Keratinocyte (primary cell): ENCODE measurements at places on chromosomes 1 and 21.
A peak's percentile ranks its signal among the peaks of the same experiment; 100 is the strongest.

- DNase-seq: no peak
- no peak overlapping the region for H3K27ac ChIP-seq
- H3K36me3 ChIP-seq: peaks cover 9% of the 10 kb centered on the region
- H3K4me3 ChIP-seq: no peak overlapping the region
- H3K27me3 ChIP-seq: no peaks in the 10 kb centered on the region
Observed at GRCh38 chr1:116411784-116412479, 38.9 kb downstream of the ATP1A1 start.

DNA sequence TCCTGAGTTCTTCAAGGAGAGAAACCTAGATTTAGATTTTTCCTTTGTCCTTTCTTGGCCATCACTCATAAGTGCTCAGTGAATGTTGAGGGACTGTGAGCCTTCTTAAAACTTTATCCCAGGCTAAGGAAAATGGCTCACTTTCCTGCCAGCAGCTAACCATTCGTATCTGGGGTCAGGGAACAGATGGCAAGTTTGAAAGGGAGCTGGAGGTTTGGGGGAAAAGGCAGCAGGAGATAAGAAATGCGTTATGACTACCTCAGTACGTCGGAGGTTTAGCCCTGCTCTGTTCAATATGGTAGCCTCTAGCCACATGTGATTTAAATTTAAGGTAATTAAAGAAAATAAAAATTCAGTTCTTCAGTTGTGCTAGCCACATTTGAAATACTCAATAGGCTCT is 13.3 kb downstream of the RRP15 start:
- H3K36me3 ChIP-seq: peaks cover 5% of the 10 kb centered on the region
- peaks cover 14% of the 10 kb centered on the region for H3K4me1 ChIP-seq
- H3K4me3 ChIP-seq: no peak overlapping the region

- no peak for DNase-seq
- peaks cover 8% of the 10 kb centered on the region for H3K27me3 ChIP-seq
- H3K4me1 ChIP-seq: no peaks in the 10 kb centered on the region
- H3K4me3 ChIP-seq: no peak overlapping the region
- H3K36me3 ChIP-seq: no peaks in the 10 kb centered on the region
Observed at GRCh38 chr21:44499631-44500030, 40.4 kb downstream of the KRTAP10-1 start.

GRCh38 chr1:22379566-22379965 is 72.1 kb upstream of the ZBTB40 start:
- H3K27me3 ChIP-seq: peaks cover 4% of the 10 kb centered on the region
- H3K4me1 ChIP-seq: peaks cover 8% of the 10 kb centered on the region
- no peak overlapping the region for H3K4me3 ChIP-seq
- H3K27ac ChIP-seq: no peak overlapping the region
- H3K36me3 ChIP-seq: no peaks in the 10 kb centered on the region
- no peak for DNase-seq

GRCh38 chr1:61174060-61174795 is 91.9 kb downstream of the NFIA start:
- no peaks in the 10 kb centered on the region for H3K36me3 ChIP-seq
- H3K27me3 ChIP-seq: no peaks in the 10 kb centered on the region
- H3K27ac ChIP-seq: no peak overlapping the region
- no peak overlapping the region for H3K4me3 ChIP-seq
- no peak for DNase-seq
- H3K4me1 ChIP-seq: peaks cover 15% of the 10 kb centered on the region

DNA sequence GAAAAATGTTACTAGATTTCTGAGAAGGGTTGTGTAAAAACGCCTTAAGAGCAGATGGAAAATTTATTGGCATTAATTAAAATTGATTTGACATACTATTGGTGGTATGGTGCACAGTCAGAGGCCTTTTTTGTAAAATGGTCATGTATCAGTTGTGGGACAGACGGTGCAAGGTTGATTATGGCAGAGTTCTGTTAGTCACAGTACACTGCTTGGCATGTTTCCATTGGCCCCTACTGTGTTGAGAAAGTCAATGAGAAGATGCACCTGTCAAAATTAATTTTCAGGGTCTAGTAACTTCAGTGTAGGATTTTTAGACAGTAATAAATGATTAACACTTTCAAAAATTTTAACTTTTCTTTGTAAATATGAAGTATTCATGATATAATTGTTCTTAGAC is 4.4 kb downstream of the B3GALT2 start:
- no peaks in the 10 kb centered on the region for H3K27me3 ChIP-seq
- no peak overlapping the region for H3K27ac ChIP-seq
- H3K4me1 ChIP-seq: peaks cover 15% of the 10 kb centered on the region
- H3K4me3 ChIP-seq: no peak overlapping the region
- H3K36me3 ChIP-seq: no peaks in the 10 kb centered on the region

GRCh38 chr1:50634251-50634650 is 211.0 kb upstream of the DMRTA2 start:
- H3K27me3 ChIP-seq: no peaks in the 10 kb centered on the region
- no peak overlapping the region for H3K4me3 ChIP-seq
- H3K27ac ChIP-seq: no peak overlapping the region
- DNase-seq: no peak

DNA sequence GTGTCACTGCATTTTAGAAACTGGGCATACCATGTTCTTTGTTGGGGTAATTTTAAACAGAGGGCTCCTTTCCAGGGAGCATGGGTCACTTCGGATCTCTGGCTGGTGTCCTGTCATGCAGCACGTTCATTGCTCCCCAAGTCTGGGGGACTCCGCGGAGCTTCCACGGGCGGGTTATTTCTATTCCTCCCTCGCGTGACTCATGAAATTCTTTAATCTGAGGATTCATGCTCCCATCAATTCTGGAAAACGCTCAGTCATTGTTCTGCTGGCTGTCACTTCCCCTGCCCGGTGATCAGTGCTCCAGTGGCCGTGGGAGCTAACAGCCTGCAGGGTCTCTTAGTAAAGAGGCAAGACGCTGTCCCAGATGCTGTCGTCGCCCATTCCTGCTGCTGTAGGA is 28.1 kb downstream of the CFAP74 start:
- no peak overlapping the region for H3K4me3 ChIP-seq
- H3K4me1 ChIP-seq: no peaks in the 10 kb centered on the region
- H3K27ac ChIP-seq: no peak overlapping the region

- H3K4me1 ChIP-seq: peaks cover 9% of the 10 kb centered on the region
- no peaks in the 10 kb centered on the region for H3K27me3 ChIP-seq
- no peak for DNase-seq
- H3K27ac ChIP-seq: no peak overlapping the region
- H3K36me3 ChIP-seq: no peaks in the 10 kb centered on the region
Observed at GRCh38 chr1:83857103-83857502, 141.8 kb downstream of the TTLL7 start.

DNA sequence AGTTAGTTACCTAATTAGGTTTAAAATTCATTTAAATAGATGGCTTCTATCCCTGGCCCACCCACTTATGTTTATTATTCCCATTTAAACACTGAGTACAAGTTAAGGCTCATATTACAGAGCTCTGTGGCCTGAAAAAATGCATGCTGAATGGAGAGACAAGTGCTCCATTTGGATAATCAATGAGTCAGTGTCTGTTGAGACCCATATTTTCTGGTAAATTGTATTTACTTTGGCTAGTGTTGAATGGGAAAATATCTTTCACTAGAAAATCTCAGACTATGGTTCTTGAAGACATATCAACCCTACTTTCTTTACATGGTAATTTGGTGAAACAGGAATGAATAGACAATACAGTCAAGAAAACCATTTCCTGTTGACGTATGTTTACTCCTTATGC is 356.0 kb downstream of the S1PR1 start:
- no peaks in the 10 kb centered on the region for H3K27me3 ChIP-seq
- no peak for DNase-seq
- no peaks in the 10 kb centered on the region for H3K4me1 ChIP-seq
- no peak overlapping the region for H3K4me3 ChIP-seq
- H3K36me3 ChIP-seq: no peaks in the 10 kb centered on the region

GRCh38 chr1:12615159-12615864 is 2.7 kb downstream of the DHRS3 start:
- peaks cover 1% of the 10 kb centered on the region for H3K36me3 ChIP-seq
- peak overlapping the region; percentile 90 for H3K4me3 ChIP-seq
- peak overlapping the region; percentile 100 for H3K27ac ChIP-seq
- DNase-seq: no peak

GRCh38 chr1:43348343-43348808 is 10.4 kb upstream of the CDC20 start:
- H3K4me1 ChIP-seq: peaks cover 16% of the 10 kb centered on the region
- peak overlapping the region; percentile 70 for H3K4me3 ChIP-seq
- H3K27ac ChIP-seq: peak overlapping the region; percentile 90
- H3K27me3 ChIP-seq: no peaks in the 10 kb centered on the region

DNA sequence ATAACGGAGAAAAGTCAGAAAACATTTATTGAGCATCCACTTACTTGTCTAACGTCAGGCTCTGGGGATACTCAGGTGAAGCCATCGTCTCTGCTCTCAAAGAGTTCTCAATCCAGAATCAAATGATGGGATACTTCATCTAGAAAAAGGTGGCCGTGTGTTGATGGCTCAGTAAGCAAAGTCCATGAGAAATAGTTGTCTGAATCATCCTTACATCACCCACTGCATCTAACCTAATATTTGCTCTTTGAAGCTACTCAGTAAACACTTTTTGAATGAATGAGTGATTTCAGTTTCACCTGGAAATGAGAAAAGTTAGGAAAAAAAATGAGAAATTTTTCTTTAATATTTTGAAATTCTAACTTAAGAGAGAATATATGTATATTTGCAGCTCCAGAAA is 155.3 kb upstream of the PKN2 start:
- DNase-seq: no peak
- no peak overlapping the region for H3K27ac ChIP-seq
- no peaks in the 10 kb centered on the region for H3K4me1 ChIP-seq
- no peaks in the 10 kb centered on the region for H3K36me3 ChIP-seq
- no peaks in the 10 kb centered on the region for H3K27me3 ChIP-seq

GRCh38 chr1:204307334-204307883 is 52.3 kb downstream of the PLEKHA6 start:
- H3K27me3 ChIP-seq: no peaks in the 10 kb centered on the region
- no peak overlapping the region for H3K27ac ChIP-seq
- no peak overlapping the region for H3K4me3 ChIP-seq
- H3K4me1 ChIP-seq: peaks cover 18% of the 10 kb centered on the region
- H3K36me3 ChIP-seq: no peaks in the 10 kb centered on the region
- no peak for DNase-seq

GRCh38 chr21:32886339-32886738 is 114.8 kb upstream of the PAXBP1 start:
- H3K4me3 ChIP-seq: no peak overlapping the region
- H3K4me1 ChIP-seq: no peaks in the 10 kb centered on the region

GRCh38 chr21:36703626-36704280 is 4.8 kb downstream of the SIM2 start:
- no peak for DNase-seq
- H3K27me3 ChIP-seq: peaks cover 99% of the 10 kb centered on the region
- no peak overlapping the region for H3K4me3 ChIP-seq
- H3K36me3 ChIP-seq: no peaks in the 10 kb centered on the region
- H3K4me1 ChIP-seq: peaks cover 13% of the 10 kb centered on the region

DNA sequence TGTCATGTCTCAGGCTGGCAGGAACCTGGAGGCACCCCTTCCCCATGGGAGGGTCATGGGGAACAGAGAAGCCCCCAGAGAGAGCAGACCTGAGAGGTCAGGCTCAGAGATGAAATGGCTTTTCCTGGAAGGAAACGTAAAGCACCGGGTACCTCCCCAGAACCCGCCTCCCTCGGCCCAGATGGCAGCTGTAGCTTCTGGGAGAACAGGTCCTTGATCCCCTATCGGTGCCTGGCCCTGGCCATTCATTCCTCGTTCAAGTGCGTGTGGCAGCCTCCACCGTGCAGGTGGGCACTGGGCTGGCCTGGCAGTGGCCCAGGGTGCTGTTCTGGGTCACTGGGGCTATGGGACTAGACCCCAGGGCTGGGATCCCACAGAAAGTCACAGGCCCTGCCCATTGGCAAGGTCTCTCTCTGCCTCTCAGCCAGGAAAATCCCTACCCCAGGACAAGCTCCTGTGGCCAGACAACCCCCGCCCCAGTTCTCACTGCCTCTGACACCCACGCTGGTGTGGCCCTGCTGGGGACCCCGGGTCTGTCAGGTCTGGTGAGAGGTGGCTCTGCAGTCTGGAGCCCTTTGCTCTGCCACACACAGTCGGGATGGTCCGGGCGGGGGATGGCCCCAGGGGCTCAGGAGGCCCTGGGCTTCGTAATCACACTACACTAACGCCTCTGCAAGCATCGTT is 183.2 kb upstream of the VAMP3 start:
- no peaks in the 10 kb centered on the region for H3K27me3 ChIP-seq
- H3K27ac ChIP-seq: no peak overlapping the region
- no peaks in the 10 kb centered on the region for H3K36me3 ChIP-seq
- no peak overlapping the region for H3K4me3 ChIP-seq
- no peak for DNase-seq

DNA sequence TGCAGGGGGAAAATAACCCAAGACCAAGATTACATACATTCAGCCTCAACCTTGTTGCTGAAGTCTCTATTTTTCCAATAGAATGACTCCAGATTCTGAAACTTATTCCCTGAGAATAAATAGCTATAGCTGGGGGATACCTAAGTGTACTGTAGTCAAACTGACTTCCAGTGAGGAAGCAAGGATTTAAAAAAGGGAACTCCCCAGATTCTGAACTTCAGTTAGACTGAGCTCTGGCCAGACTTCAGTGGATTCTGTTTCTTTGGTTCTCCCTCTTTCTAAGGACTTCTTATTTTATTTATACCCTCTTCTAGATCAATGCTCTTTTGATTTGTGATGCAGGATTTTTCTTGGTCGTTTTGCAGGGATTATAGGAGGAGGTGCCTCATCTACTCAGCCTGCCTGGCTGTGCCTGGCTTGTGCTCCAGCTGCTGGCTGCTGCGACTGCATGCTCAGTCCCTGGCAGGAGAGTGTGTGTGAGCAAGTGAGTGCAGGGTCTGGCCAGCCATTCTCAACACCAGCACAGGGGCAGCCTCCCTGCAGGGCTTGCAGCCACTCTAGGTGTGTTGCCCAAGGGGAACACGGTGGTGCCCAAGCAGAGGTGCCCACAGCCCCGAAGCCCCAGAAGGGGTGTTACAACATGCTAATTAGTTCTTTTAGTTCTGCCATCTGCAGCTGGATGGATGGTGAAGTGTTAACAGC is 43.0 kb downstream of the SPATA17 start:
- H3K4me3 ChIP-seq: no peak overlapping the region
- H3K4me1 ChIP-seq: no peaks in the 10 kb centered on the region
- H3K27me3 ChIP-seq: no peaks in the 10 kb centered on the region
- H3K27ac ChIP-seq: no peak overlapping the region
- no peak for DNase-seq

- DNase-seq: no peak
- H3K4me1 ChIP-seq: peaks cover 19% of the 10 kb centered on the region
- H3K36me3 ChIP-seq: peaks cover 17% of the 10 kb centered on the region
- H3K27ac ChIP-seq: no peak overlapping the region
Observed at GRCh38 chr1:31437433-31438037, 24.5 kb downstream of the SERINC2 start.

DNA sequence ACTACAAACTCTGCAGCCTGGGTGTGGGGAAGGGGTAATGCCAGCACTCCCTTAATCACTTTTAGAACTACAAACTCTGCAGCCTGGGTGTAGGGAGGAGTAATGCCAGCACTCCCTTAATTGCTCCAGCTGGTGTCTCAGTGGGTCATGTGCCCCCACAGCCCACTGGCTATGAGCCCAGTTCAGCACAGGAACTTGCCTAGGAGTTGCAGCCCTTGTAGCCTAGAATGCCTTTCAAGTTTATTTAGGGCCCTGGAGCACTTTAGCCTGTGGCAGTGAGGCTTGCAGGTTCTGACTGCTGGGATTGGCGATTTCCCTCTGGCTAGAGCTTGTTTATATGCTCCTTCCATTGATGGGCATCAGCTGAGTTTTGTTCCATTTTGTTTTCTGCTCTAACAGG is 17.1 kb downstream of the VN1R5 start:
- no peaks in the 10 kb centered on the region for H3K4me1 ChIP-seq
- no peaks in the 10 kb centered on the region for H3K36me3 ChIP-seq
- H3K27me3 ChIP-seq: no peaks in the 10 kb centered on the region
- H3K4me3 ChIP-seq: no peak overlapping the region
